SK-N-SH (cell line): ENCODE measurements at places on chromosomes 4 and X.

- no peak for DNase-seq
Measured at GRCh38 chr4:84697159-84697558, 114.2 kb downstream of the CDS1 start.

DNA sequence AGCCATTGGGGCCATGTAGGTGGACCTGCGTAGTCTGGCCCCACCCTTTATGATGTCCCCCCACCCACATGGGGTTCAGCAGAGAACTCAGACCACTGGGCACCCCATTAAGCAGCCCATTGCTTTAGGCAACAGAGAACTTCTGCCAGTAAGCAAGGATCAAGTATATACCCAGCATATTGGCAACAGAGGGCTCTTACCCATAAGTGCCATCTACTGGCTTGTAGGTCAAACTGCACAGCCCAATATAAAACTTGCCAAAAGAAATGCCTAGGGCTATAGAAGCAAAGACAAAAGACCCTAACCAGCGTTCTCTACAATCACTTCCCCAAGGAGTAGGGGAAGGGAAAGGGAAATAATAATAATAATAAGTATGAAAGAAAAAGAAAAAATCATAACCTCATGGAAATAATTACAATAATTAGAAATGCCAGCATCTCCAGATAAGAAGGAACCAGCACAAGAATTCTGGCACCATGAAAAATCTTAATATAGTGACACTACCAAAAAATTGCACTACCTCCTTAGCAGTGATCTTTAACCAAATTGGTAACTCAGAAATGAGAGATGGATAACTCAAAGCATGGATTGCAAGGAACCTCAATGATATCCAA lies 1090.7 kb downstream of the FAT4 start:
- DNase-seq = no peak

- no peak for DNase-seq
Measured at GRCh38 chrX:41604766-41605543, 83.8 kb upstream of the GPR34 start.

DNA sequence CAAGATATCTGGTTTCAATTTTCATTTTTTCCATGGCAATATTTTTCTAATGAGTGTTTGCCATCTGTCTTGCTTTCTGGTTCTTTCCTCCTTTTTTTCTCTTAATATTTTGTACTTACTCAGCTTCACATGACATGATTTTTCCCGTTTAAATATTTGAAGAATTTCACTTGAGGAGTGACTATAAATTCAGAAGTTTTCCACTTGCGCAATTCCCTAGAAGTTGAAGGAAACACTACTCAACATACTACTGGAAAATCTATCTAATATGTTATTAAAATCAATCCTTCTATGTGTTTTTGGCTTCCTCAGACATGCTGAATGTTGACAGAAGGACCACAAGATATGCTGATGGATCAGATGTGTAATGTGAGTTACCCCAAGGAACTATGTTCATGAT lies 36.8 kb upstream of the BANK1 start:
- DNase-seq = no peak

- DNase-seq = no peak
Measured at GRCh38 chr4:117489107-117489506, 403.7 kb upstream of the TRAM1L1 start.

DNA sequence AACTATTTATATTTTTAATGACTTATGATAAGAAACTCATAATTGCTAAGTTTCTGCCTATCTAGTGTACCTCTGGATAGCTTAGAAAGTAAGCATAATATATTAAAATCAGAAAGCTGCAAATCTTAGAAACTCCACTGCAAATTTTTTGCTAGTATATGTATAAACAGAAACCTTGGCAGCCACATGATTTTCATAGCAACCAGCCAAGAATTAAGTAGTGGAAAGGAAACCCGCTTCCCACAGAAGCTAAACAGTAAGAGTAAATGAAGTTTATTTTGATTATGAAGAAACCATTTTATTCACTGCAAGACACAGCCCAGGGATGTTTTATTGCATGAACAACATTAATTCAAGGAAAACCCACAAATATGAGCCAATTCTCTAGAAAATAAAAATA lies 872.5 kb upstream of the ADGRL3 start:
- no peak for DNase-seq
